ENCODE measurements at places on chromosomes 11 and 22.

- no peak for DNase-seq
Measured at GRCh38 chr11:76339221-76339620, 41.7 kb downstream of the THAP12 start.

GRCh38 chr11:120752668-120753067, 241.1 kb downstream of the GRIK4 start:
- no peak for DNase-seq

DNA sequence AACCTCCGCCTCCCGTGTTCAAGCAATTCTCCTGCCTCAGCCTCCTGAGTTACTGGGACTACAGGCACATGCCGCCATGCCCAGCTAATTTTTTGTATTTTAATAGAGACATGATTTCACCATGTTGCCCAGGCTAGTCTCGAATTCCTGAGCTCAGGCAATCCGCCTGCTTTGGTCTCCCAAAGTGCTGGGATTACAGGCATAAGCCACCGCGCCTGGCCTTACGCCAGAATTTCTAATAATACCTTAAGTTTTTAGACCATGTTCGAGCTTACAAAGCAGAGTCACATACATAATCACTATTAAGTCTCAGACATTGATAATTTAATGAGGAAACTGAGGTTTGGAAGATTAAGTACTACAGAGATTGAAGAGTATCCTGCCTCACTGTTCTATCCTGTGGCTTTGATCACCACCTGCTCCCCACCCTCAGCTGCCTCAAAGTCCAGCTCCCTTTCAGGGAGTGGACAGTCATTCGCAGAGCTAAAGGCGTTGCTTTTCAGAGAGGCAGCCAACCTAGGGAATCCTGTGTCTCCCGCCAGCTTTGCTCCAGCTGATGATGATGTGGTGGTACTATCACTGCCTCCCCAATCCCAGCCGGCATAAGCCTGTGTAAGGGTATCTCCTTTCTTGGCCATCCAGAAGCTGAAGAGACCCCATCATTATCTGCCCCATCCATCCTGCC, 7.7 kb downstream of the UBASH3B start:
- no peak for DNase-seq

- no peak for DNase-seq
Measured at GRCh38 chr11:103007521-103007920, 52.0 kb upstream of the MMP13 start.

DNA sequence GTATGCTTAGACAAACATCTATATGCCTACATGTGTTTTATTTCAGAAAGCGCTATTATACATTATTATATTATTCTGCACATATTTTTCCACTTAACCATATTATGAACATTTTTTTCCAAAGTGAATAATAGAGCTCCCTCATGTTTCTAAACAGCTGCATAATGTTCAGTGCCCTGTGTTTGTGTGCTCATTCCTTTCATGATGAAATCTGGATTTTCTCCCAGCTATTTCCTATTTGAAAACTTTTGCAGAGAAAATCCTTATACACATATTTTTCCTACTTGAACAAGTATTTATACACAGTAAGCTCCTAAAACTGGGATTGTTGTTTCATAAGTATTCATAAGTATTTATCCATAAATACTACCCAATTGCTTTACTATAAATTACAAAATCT, 18.1 kb upstream of the RFPL2 start:
- DNase-seq, result no peak

DNA sequence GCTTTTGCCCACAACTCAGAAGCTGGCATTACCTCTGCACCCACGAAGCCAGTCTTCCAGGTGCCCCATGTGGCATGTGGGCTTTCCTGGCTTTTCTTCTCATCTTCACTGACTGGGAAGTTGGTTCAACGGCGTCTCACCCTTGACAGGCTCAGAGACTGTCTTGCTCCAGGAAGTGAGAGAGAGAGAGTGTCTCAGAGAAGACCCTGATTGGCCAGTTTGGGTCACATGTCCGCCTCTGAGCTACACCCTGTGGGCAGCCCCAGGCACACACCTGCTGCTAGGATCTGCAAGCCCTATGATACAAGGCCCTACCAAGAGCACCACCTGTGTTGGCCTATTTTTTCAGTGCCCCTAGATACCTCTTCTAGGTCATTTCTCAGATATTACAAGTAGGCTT, 39.0 kb downstream of the RTL6 start:
- no peak for DNase-seq

GRCh38 chr11:57480409-57481137, 20.2 kb downstream of the RTN4RL2 start:
- peak; percentile 71 for DNase-seq

- no peak for DNase-seq
Measured at GRCh38 chr22:17540481-17540880, 22.8 kb upstream of the SLC25A18 start.

DNA sequence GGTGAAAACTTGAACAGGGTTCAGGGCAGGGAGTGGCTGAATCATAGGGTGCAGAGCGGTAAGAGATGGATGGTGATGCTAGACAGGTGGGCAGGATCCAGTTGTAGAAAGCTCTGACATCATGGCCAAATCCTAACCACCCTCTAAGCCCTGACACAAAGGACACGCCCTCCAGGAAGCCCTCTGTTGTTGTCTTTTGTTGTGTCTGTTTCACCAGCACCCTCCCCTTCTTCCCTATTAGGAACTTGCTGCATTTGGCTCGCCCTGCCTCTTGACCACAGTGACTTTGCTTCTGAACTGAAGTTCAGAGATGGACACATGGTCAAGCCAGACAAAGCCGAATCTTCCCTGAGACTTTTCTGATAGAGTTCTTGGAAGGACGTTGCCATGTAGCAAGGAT, 14.2 kb upstream of the APOL6 start:
- no peak for DNase-seq

- DNase-seq, result no peak
Measured at GRCh38 chr22:45552580-45553350, 50.1 kb downstream of the FBLN1 start.

- DNase-seq, result no peak
Measured at GRCh38 chr11:45366619-45367190, 80.6 kb upstream of the SYT13 start.

DNA sequence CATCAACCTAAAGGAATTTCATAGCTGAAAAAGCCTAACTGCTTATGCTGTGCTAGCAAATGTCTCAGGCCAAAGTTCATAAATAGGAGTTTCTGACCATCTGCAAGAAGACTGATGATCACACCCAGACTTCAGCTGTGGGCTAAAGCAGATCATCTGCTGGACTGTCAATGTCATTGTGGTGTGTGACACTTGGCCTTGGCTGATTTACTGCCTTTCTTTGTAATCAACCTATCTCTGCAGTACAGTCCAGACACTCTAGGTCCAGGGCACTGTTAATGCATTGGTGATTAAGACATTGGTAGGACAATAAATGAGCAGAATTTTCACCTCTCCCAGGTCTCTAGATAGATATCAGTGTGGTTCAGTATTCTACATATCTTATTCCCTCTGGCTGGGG, 40.3 kb upstream of the SMCO4 start:
- no peak for DNase-seq

GRCh38 chr11:26623076-26623659, 51.1 kb upstream of the MUC15 start:
- DNase-seq, result no peak

DNA sequence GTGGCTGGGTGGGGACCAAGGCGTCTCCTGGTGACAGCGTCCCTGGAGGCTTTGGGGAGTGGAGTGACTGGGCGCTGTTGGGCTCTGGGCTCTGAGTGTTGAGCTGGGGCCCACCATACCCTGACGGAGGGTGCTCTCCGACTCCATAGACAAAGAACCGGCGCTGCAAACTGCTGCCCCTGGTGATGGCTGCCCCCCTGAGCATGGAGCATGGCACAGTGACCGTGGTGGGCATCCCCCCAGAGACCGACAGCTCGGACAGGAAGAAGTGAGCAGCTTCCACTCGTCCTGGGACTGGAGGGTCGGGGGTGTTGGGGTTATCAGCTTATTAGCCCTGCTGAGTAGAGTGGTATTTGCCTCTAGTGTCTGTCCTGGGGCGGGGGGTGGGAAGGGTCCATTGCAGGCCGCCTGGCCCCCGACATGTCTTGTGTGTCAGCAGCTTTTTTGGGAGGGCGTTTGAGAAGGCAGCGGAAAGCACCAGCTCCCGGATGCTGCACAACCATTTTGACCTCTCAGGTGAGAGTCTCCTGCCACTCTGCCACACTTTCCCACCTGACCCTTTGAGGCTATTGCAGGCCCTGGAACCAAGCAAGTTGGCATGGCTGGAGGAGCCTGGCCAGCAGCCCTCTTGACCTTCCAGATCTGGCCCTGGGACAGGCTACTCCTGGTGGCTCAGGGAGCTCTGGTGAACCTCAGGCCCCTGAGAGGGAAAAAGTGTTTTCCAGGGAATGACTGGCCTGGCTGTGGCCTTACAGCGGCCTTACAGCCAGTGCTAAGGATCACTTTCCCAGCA, 7.6 kb downstream of the CLDN5 start:
- no peak for DNase-seq

DNA sequence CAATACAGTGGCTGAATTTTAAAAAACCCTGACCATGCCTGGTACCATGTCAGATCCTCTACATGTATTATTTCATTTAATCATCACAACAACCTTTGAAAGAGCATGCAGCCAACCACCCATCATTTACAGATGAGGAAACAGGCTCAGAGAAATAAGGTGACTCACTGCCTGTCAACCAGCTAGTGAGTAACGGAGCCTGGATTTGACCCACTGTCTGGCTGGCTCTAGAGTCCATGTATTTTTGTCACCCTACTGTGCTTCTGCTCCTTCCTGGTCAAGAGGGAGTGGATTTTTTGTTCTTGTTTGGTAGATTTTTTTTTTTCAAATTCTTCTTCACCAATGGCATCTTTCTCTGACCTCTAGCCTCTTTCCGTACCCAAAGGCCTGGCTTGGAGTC, 77.4 kb downstream of the CWC15 start:
- DNase-seq, result no peak

DNA sequence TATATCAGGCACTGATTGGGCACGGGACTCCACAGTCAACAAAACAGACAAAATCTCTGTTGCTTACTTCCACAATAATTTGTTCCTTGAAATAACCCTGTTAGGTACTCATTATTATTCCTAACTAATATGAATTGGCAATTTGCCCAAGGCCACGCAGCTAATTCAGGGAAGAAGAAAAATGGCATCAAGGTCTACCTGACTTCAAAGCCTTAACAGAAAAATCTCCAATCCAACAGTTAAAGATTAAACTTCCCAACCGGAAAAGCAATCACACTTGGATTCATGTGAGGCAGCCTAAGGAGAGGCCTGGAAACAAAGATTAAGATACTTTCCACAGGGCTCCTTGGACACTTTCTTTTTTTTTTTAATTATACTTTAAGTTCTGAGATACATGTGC, 68.9 kb downstream of the PRCP start:
- DNase-seq, result no peak

DNA sequence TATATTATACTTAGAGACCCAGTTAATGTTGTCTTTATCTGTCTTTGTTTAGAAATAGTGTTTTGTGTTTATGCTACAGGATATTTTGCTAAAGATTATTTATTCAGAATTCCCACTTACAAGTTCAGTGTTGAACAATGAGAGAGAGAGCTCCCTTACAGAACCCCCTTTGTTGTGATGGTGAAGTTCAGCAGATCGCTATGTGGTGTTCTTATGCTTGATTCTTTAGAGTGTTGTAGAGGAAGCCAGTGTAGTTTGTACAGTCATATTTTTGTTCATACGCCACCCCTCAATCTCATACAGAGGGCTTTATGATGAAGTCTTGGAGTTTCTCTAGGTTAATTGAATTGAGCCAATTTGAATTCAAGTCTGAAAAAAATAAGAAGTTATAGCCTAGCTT, 150.2 kb downstream of the TMEM135 start:
- no peak for DNase-seq

- no peak for DNase-seq
Measured at GRCh38 chr11:45176996-45177395, 30.6 kb downstream of the PRDM11 start.

- no peak for DNase-seq
Measured at GRCh38 chr11:63909591-63910506, 7.1 kb downstream of the RCOR2 start.

DNA sequence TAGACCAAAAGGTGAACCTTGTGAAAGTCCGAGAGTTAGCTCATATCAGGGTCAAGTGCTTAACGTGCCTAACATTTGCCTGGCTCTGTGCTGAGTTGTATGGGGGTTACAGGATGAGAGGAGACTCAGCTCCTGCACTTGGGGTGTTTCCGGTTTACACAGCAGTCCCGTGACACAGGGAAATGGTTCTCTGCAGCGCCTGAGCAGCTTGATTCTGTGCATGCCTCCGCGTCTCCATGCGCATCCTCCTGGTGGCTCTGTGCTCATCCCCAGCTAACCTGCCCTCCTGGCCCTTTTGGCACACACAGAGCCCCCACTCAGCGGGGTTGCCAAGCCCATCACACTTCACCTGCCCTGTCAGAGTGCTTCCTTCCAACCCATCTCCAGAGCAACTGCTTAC, 238.3 kb upstream of the TBCEL start:
- no peak for DNase-seq

DNA sequence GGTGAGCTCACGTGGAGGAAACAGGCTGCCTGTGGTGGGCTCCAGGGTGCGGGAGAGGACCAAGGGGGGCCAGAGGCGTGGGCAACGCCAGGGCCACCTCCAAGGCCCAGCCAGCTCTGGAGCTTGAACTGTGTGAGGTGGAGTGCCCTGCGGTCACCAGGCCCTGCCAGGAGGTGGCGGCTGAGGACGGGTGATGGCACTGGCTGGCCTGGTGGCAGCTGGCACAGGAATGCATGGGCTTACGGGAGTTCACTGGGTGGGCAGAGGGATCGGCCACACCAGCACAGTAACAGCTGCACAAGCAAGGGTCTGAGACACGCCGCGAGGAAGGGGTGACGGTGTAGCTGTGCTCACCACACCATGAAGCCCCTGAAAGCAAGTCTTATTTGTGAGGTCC, 15.8 kb downstream of the TOLLIP start:
- DNase-seq, result no peak

DNA sequence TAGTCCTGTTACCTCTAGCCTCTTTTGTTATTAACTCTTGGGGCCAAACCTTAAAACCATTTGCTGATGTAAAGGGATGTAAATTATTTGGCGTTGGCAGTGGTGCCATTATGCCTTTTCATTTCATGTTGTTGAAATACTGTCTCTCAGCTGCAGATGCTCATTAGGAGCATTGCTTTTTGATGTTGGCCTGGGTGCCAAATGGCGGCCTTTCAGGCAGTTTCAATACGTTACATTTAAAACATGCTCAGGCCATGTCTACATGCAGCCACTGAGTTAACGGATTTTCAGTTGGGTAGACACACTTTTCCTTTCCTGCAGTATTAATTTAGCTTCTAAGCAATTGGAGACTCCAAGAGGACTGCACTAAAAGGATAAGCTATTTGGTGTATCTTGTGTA, 5.3 kb downstream of the NCAM1 start:
- DNase-seq, result no peak

Measured in CD4-positive, alpha-beta T cell (primary cell).